ENCODE measurements at places on chromosomes 7 and 10.

GRCh38 chr10:12357525-12358151 lies 8.3 kb downstream of the CAMK1D start:
- no peak for DNase-seq

GRCh38 chr10:62058476-62058875 lies 157.0 kb downstream of the ARID5B start:
- DNase-seq: no peak

DNA sequence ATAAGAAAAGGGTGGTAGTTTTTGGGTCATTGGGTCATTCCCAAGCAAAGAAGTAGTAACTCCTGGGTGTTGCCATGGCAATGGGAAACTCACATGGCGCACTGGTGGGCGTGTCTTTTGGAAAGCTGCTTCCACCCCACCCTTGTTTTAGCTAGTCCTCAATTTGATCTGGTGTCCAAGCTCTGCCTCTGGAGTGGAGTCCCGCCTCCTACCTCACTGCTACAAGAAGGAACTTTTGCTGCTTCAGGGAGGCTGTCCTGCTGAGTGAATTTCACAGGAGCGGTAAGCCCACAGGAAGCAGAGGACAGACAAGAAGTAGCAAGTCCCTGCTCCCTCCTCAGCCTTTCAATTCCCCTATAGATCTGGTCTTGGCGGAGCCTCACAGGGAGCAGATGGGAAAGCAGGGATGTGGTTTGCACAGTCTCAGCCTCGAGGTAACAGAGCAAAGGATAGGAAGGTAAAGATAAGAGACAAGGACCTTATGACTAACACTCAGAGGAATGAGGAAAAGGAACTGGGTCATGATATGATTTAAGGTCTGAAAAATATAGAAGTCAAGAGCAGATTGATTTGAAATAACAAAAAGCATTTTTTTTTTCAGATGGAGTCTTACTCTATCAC lies 700.3 kb downstream of the TNS3 start:
- no peak for DNase-seq

DNA sequence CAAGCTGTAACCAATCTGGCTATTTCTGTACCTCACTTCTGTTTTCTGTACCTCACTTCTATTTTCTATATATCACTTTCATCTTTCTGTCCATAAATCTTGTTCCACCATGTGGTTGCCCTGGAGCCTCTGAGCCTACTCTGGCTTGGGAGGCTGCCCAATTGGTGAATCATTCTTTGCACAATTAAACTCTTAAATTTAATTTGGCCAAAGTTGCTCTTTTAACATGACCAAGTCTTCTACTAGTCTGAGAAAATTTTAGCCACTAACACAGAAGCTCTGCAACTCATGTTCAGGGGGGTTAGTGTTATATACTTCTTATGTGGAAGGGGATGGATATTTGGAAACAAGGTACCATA lies 503.5 kb downstream of the KIF20B start:
- DNase-seq: no peak

GRCh38 chr7:2261611-2262010 lies 19.6 kb downstream of the NUDT1 start:
- no peak for DNase-seq

DNA sequence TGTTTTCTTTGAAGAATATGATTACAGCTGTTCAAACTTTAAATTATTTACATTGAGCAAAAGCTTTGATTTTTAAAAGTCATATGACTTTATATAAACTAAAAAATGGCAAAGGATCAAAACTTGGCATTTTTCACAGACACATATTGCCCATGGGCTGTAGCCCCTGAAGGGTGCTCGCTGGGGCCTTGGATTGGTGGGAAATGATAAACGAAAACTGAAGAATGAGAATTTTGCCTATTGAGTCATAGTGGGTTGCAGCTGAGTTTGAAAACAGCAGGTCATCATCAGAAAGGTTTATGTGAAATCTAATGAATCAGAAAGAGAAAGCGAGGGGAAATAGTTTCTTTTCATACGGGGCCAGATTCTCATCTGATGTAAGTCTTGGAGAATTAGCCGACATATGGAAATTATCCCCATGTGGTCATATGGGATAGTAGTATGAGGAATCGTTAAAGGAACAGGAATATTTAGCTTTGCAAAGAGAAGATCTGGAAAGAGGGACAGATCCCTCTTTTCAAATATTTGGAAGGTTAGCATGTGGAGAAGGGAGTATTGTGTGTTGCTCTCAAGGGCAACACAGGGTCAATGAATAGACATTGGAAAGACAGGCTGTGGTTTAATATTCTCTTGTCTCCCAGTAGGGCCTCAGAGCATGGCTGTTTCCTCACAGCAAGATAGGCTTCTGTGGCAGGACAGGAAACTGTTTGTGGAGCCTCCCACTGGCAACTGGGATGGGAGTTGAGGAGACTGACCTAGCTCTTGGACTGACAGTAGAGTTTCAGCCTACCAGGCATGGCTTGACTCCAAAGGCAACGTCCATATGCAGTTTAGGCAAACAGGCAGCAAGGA lies 119.0 kb downstream of the FZD1 start:
- no peak for DNase-seq
